Lower leg skin (tissue), 4 donors: ENCODE measurements at places on chromosomes 13 and 19.

DNA sequence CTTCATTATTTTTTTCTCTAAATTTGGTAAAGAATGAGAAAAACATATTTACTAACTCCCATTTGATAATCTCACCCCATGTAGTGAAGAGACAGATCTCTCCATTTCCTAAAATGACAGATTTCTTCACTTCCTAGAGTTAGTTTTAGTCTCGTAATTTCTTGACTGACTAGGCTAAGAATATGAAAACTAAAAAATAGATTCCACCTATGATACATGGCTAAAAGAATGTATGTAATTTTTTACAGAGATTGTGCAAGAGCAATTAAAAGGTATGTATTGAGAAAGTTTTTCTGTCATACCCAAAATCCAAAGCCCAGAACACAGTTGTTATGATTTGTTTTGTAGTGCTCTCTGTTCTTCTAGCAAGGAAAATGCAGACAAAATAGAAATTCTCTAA is 9.5 kb downstream of the NALCN start:
- no peak for DNase-seq

GRCh38 chr13:39858794-39859193 is 203.3 kb downstream of the COG6 start:
- DNase-seq: no peak

DNA sequence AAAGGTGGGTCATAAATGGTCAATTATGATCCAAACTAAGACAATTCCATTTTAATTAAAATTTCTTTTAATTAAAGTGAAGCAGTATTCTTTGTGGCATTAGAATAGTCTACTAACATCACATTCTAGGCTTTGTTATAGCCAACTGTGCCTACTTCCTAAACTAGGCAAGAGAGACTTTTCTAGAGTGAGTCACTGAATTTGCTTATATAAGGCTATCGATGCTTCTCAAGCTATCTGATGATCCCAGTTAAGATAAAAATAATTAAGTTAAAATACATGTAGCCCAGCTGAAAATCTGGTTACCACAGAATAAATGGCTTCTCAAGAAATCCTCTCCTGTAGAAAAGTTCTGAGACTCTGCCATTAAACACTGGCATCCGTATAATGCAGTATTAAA is 12.5 kb downstream of the ANKRD10 start:
- no peak for DNase-seq

DNA sequence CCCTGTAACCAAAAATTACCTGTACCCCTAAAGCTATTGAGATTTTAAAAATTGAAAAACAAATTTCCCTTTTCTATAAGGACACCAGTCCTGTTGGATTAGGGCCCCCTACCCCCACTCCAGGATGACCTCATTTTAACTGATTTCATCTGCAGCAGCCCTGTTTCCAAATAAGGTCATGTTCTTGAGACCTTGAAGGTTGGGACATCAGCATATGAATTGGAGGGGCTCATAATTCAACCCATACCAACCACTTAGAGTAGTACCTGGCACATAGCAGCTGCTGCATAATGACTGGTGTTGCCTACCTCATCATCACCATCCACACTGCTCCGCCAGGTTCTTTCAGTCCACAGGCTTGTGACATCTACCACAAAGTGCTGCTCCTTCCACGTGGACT is 17.6 kb downstream of the ZNF71 start:
- no peak for DNase-seq

DNA sequence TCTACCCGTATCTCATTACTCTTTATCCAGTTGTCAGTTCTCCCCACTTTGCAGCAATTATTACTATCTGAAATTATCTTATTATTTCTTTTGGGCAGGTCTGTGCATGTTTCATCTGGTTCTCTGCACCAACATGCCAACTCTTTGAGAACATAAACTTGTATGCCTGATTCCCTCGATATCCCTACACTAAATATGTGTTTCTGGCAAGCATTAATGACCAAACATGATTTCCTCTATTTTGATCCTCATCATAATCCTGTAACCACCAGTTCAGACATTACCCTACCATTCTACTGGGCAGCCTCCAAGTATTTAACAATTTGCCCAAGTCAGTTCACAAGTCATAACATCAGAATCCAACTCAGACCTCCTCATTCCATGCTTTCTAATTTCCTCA is 426.1 kb downstream of the FOXO1 start:
- DNase-seq: no peak
